Stimulated activated CD4-positive, alpha-beta T cell treated with anti-CD3 and anti-CD28 coated beads, Interleukin-15, amount 100 ng/mL, for 1 hour (primary cell): ENCODE measurements at places on chromosomes 7 and 10.

DNA sequence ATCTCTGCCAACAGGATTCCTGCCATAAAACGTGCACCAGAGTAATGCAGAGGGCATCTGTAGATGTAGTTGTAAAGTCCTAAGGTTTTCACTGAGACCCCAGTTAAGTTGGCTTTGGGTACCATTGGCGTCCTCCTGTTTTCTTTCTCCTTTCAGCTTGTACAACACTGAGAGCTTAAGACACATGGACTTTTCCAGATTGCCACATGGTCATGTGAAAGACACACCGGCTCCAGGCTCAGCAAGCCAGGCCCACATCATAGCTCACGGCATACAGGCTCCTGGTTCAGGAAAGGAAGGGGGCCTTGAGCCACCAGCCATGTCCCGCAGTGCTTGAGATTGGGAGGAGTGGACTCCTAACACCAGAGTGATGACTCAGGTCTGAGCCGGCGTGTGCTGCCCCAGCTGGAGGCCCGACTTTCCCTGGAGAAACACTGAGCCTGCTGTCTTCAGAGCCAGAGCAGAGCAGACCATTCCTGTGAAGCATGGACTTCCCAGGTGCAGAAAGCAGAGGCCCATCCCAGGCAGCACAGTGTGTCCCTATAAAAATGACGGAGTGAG, 252.7 kb downstream of the PRPF18 start:
- DNase-seq = no peak

GRCh38 chr10:130409331-130409730, 273.1 kb downstream of the GLRX3 start:
- DNase-seq = no peak

- DNase-seq = no peak
Observed at GRCh38 chr10:114491933-114492332, 87.6 kb upstream of the AFAP1L2 start.

DNA sequence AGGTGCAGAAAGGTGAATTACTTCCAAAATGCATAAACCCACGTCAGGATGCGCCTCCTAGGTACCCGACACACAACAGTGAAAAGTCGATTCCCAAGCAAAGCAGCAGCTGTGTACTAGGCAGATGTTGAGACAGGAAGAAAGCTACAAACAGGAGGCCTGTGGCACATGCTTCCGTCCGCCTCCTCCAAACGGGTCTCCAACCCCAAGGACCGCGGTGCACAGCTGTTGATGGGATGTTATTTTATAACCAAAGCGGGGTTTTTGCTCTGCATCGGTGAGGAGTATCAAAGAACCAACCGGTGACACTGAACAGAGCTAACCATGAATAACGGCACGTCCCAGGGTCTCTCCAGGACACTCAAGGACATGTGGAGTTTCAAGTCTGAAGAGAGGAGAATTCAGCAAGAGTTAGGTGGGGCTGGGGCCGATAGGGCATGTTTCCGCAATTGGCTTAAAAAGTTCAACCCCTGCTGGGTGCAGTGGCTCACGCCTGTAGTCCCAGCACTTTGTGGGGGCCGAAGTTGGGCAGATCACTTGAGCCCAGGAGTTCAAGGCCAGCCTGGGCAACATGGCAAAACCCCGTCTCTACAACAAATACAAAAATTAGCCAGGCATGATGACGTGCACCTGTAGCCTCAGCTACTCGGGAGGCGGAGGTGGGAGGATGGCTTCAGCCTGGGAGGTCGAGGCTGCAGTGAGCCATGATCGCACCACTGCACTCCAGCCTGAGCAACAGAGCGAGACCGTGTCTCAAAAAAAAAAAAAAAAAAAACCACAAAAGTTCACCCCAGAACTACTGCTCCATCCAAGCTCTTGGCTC, 108.0 kb downstream of the SMURF1 start:
- DNase-seq = no peak

DNA sequence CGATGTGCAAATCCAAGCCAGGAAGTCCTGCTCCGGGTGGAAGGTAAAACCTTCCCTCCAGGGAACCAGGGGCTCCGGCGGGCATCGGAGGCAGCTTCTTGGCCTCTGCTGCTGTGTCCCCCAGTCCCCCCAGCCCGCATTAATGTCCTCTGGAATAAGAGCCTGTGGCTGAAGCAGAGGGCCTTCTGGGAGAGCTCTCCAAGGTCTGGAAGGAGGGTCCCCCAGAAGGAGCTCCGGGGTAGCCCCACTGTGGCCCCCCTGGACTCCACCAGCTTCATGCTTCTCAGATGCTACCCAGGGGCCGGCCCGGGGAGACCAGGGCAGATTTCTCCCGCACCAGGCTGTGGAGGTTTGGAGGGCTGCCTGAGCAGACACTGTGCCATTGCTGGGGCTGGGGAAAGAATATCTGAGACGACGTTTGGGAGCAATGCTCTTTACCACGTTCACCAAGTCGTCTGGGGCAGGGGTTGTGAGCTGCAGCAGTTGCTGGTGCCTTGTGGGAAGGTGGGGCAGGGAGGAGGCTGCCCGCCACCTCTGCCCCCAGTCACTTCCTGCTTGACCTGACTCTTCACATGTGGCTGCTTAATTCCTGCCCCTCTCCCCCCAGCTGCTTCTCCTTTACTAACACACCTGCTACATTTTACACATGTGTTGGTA, 8.3 kb downstream of the ZNF853 start:
- DNase-seq = no peak
